ENCODE measurements at places on chromosomes 12 and 14. TPM values are rescaled to one million over a fixed set of nuclear protein-coding genes. Genes with fewer than 3 reads are reported as not detected.

The CD69 gene
- polyA plus RNA-seq, result not detected

The ATL1 gene
- 5.0 TPM for polyA plus RNA-seq

The GALNT8 gene
- 5.4 TPM for polyA plus RNA-seq

The TMTC2 gene
- 0.57 TPM for polyA plus RNA-seq

The LUM gene
- polyA plus RNA-seq, result 0.27 TPM

The EXD2 gene
- polyA plus RNA-seq, result 9.9 TPM

The SCN8A gene
- polyA plus RNA-seq, result 2.9 TPM

The LRTM2 gene
- polyA plus RNA-seq, result not detected
